ENCODE measurements at places on chromosomes 12 and 14. TPM values are rescaled to one million over a fixed set of nuclear protein-coding genes. Genes with fewer than 3 reads are reported as not detected.

DNA sequence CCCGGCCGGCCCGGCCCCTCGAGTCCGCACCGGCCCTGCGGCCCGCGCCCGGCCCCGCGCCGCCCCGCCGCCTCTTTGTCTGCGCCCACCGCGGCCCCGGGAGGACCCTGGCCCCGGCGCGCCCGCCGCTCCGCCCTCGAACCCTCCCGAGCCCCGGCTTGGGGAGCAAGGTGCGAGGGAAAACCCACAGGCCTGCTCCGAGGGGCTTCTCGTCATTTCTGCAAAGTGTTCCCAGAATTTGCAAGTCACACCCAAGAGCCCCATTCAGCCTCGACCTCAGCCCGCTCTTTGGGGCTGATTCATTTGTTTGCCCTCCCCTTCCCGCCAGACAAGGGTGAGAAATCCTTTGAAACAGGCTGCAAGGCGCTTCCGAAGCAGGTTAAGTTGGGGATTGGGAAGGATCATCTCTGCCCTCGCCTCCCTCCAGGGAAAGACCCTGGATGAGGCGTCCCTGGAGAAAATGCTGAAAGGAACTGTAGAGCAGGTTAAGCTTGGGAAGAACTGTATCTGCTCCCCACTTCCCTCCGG lies 325 bp upstream of the CLIP1 start:
- no peaks in the 10 kb centered on the region for H3K36me3 ChIP-seq
- no peaks in the 10 kb centered on the region for H3K27me3 ChIP-seq
- DNase-seq, result peak; percentile 77
- H3K4me3 ChIP-seq, result peak overlapping the region; percentile 66

- DNase-seq, result peak; percentile 78
- no peak overlapping the region for H3K27ac ChIP-seq
- no peaks in the 10 kb centered on the region for H3K36me3 ChIP-seq
- peaks cover 41% of the 10 kb centered on the region for H3K27me3 ChIP-seq
- H3K4me3 ChIP-seq, result no peak overlapping the region
Observed at GRCh38 chr12:96989916-96990315, 82.9 kb downstream of the NEDD1 start.

DNA sequence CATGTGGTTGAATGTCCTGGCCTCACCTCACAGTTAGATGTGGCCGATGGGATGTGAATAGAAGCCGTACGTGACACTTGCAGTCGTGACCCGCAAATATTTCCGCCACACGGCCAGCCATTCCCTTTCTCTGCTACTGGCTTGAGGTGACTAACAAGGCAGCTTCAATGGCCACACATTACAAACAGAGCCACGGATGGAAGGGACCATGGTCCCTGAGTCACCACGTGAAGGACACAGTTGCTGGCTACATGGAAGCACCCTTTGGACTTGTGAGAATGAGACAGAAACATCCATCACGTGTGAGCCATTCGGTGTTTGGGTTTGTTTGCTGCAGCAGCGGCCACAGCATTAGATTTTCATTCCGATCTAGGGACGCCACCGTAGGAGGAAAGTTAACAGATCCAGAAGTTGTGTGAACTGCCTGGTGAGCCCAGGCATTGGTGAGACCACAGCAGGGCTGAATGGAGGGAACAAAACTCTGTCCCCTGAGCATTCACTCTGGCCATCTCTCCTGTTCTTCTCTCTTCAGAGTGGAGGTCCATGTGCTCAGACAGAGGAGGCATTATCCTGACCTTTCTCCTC lies 33.5 kb upstream of the ADGRD1 start:
- H3K4me3 ChIP-seq, result no peak overlapping the region
- DNase-seq, result no peak
- H3K27ac ChIP-seq, result no peak overlapping the region
- no peaks in the 10 kb centered on the region for H3K4me1 ChIP-seq
- H3K27me3 ChIP-seq, result peaks cover 97% of the 10 kb centered on the region
- H3K36me3 ChIP-seq, result no peaks in the 10 kb centered on the region

GRCh38 chr14:61365667-61366212 lies 44.4 kb downstream of the PRKCH start:
- peaks cover 35% of the 10 kb centered on the region for H3K4me1 ChIP-seq
- no peak overlapping the region for H3K27ac ChIP-seq
- H3K36me3 ChIP-seq, result no peaks in the 10 kb centered on the region
- H3K27me3 ChIP-seq, result no peaks in the 10 kb centered on the region
- H3K4me3 ChIP-seq, result no peak overlapping the region

Gene TTC9
- total RNA-seq, result 3.6 TPM

Gene CLEC14A
- total RNA-seq, result not detected

GRCh38 chr14:71591231-71591630 lies 341.0 kb upstream of the RGS6 start:
- H3K27me3 ChIP-seq, result no peaks in the 10 kb centered on the region
- DNase-seq, result no peak
- peaks cover 5% of the 10 kb centered on the region for H3K36me3 ChIP-seq

DNA sequence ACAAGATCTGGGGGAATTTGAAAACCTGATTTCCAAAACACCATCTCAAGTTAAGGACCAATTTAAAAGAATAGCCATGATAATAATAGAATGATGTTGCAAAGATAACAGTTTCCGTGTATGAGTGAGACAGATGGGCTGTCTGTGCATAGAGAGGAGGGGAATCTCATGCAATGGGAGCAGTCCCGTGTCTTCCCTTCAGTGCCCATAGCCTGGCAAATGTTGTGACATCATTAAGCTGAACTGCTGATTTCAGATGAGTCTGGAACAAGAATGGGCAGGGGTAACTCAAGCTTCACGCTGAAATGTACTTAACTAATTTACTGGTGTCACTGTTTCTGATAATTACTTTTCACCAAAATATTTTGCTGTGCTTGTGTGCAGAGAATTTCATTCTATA lies 454.0 kb downstream of the FOXG1 start:
- no peaks in the 10 kb centered on the region for H3K36me3 ChIP-seq
- peaks cover 22% of the 10 kb centered on the region for H3K4me1 ChIP-seq
- no peak for DNase-seq
- peaks cover 17% of the 10 kb centered on the region for H3K27me3 ChIP-seq
- no peak overlapping the region for H3K4me3 ChIP-seq

- peak; percentile 46 for DNase-seq
- H3K27me3 ChIP-seq, result no peaks in the 10 kb centered on the region
- no peak overlapping the region for H3K27ac ChIP-seq
- peak overlapping the region; percentile 74 for H3K4me3 ChIP-seq
- H3K4me1 ChIP-seq, result peaks cover 13% of the 10 kb centered on the region
- no peaks in the 10 kb centered on the region for H3K36me3 ChIP-seq
Observed at GRCh38 chr12:130838284-130838950, 633 bp downstream of the STX2 start.

GRCh38 chr12:115694564-115694963 lies 582.9 kb downstream of the MED13L start:
- H3K27me3 ChIP-seq, result peaks cover 14% of the 10 kb centered on the region
- no peak overlapping the region for H3K4me3 ChIP-seq
- H3K27ac ChIP-seq, result no peak overlapping the region
- H3K36me3 ChIP-seq, result no peaks in the 10 kb centered on the region
- no peak for DNase-seq

DNA sequence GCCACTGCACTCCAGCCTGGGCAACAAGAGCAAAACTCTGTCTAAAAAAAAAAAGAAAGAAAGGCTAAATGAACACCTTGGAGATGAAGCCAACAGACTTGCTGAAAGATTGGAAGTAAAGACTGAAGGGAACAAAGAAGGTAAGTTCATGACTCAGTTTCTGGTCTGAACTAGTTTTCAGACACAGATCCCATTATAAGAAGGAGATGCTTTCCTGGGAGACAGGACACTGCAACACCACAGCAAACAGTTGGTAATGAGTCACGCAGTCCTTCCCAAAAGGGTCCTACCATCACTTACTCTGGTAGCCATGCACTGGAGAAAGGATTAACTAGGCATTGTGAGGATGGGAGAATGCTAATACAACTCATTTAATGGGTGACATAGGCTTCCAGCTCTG lies 97.2 kb downstream of the SSPN start:
- H3K27me3 ChIP-seq, result no peaks in the 10 kb centered on the region
- no peak overlapping the region for H3K4me3 ChIP-seq
- H3K27ac ChIP-seq, result peak overlapping the region; percentile 38

DNA sequence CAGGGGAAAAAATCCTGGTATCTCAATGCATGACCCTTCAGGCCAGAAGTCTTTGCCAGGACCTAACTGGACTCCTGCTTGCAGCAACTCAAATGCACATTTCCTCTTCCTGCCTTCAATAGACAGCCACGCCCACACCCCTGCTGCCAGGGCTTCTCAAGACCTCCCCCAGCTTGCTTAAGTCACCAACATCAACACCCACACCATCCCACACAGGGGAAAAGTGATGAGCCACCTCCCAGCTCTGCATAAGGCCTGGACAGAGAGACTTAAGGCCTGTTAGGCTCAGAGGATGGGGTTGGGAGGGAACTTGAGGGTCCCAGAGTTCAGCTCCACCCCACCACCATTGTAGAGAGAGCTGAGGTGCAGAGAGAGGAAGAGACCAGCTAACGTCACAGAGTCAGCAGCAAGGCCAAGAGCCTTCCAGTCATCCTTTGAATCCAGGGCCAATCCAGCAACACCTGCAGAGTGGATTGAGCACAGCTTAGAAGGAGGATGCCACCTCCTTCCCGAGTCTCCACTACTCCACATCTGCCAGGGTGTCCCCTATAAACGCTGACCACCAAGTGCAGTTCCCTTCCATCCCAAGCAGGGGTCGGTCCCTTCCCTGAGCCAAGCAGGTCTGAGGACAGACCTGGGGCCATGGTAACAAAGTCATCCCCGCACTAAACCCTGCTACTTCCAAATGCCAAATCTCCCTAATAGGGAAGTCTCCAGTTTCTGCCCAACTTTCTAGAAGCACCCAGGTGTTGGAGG lies 50.0 kb downstream of the KDM2B start:
- H3K4me3 ChIP-seq, result no peak overlapping the region
- H3K4me1 ChIP-seq, result 0 out of 2 replicates have a peak, but pooled peaks cover 5% of the 10 kb centered on the region
- no peak overlapping the region for H3K27ac ChIP-seq
- H3K27me3 ChIP-seq, result no peaks in the 10 kb centered on the region
- DNase-seq, result peak; percentile 44

Gene STAB2
- not detected for total RNA-seq
